ENCODE measurements at places on chromosomes 2 and 18.

DNA sequence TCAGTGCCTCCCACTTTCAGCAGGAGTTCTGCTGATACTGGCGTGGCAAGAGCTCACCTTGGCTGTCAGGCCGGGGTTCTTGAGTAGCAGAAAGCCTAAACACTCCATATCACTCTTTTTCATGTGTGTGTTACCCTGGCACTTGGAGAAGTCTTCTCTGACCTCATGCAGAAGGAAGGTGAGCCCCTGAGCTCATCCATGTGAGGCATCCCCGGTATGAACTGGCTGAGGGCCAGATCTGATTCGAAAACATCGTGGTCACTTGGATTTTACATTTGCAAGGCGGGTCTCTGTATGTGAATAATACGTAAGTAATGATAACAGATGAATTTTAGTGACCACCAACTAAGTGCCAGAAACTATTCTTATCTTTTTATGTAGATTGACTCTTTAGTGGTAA, 93.6 kb downstream of the RAPGEF4 start:
- DNase-seq, result peak; percentile 88

DNA sequence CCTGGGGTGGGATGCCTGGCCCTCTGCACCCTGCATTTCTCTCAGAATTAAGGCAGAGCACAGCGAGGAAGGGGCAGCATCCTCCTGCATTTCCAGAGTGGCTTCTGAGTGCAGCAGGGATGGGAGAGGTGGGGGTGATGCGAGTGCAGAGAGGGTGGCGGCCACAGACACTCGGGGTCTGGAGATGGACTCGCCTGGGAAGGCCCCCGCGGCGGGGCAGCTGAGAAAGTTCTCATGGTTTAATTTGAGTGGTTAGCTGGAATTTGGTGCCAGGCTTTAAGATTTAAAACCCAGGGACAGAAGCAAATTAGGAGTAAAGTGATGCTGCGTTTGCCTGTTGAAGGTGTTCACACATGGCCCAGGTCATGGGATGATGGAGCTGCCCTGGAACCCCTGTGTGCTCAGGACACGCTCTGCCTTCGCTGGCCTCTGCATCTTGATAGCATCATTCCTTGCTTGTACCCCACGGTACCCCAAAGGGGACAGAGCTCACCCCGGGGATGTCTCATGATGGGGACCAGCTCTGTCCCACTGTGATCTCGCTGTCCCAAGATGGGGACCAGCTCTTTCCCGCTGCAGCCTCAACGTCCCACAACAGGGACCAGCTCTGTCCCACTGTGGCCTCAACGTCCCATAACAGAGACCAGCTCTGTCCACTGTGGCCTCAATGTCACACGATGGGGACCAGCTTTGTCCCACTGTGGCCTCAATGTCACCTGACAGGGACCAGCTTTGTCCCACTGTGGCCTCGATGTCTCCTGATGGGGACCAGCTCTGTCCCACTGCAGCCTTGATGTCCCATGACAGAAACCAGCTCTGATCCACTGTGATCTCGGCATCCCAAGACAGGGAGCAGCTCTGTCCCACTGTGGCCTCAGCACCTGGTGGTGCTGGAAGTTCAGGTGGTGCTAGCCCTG, 27.5 kb downstream of the TMEM18 start:
- no peak for DNase-seq

GRCh38 chr2:6828299-6828584, 37.5 kb downstream of the CMPK2 start:
- DNase-seq, result peak; percentile 56

DNA sequence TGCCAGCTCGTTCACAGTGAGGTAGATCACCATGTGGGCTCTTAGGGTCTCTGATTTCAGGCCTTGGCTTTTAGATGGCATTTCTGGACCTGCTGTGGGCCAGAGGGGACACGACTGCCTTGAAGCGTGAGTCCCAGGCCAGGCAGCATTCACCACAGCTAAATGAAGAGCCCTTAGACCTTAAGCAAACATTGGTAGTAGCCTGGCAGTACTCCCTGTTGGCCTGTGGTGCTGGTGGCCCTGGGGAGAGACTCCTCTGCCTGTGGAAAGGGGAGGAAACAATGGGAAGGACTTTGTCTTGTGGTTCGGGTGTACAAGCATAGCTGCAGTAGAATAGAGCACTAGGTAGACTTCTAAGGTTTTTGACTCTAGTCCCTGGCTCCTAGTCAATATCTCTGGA, 456.0 kb upstream of the DCC start:
- DNase-seq, result no peak

GRCh38 chr18:34783501-34783900, 73.4 kb downstream of the DTNA start:
- DNase-seq, result peak; percentile 55

DNA sequence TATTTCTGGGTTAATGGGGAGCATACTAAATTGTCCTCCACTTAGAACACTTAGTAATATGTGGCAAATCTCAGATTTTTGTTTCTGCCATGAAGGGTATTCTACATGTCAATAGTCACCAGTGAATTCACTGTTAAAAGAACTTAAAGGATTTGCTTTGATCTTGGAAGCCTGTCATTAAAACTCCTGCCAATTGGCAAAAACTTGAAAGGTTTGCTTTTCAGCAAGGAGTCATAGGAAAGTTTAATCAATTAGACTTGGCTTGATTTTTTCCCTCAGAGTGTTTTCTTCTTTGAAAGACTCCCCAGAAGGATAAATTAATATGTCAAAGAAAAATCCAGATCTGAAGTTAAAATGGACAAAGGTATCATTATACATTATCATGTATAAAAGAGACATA, 671.9 kb upstream of the PKDCC start:
- no peak for DNase-seq

- no peak for DNase-seq
These were observed 18.4 kb upstream of the MTERF4 start for GRCh38 chr2:241120440-241120839.

- no peak for DNase-seq
These were observed 537 bp upstream of the ZC3H15 start for GRCh38 chr2:186485576-186485870.

DNA sequence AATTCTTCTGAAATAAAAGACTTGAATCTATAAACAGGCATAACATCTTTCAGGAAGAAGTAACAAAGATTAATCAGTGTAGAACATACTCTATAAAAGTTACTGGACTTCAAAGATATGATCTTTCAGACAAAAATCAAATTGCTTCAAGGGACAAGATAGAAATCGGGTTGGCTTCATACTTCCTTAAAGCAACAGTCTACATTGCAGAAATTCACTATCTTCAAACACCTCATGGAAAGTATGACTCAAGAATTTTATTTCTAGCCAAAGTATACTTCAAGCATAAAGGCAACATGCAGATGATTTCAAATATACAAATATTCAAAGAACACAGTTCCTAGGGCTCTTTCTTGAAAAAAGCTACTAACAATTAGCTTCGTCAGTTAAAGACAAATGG, 240.7 kb downstream of the SRBD1 start:
- peak; percentile 41 for DNase-seq

GRCh38 chr2:7119132-7119835, 202.1 kb downstream of the RNF144A start:
- DNase-seq, result peak; percentile 67

DNA sequence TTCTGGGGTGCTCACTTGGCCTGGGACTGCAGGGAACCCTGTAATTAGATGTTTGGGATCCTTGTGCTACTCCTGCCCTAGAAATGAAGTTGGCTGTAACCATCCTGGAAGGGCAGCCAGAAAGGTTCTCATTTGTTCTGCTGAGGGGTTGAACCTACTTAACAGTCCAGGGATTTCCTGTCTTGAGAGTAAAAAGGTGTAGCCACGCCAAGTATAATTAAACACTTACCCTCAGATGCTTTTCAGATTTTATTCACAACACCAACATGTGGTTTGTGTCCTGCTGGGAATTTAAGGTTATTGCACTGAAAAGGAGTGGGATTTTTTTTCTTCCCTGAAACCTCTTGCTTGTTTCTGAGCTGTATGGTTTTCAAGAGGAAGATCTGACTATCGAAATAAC, 222.4 kb upstream of the APCDD1 start:
- DNase-seq, result no peak

GRCh38 chr2:51003345-51004192, 28.4 kb downstream of the NRXN1 start:
- DNase-seq, result peak; percentile 18

GRCh38 chr2:38353402-38353801, 23.7 kb downstream of the ATL2 start:
- no peak for DNase-seq

DNA sequence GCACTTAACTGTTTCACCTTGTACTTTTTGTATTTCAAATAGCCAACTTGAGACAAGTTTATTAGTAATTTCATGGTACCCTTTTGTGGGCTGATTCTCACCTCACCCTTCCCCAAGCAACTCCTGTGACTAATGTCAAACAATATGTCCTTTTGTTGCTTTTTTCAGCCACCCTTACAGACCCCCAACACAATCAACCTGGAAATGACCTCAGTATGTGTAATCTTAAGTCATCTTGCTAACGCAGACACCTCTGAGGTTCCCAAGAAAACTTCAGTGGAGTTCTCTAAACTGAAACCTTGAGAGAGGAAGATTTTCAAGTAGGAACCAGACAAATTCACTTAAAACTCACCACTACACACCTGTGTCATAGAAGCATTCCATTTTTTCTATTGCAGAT, 69.5 kb downstream of the KYNU start:
- DNase-seq, result no peak

DNA sequence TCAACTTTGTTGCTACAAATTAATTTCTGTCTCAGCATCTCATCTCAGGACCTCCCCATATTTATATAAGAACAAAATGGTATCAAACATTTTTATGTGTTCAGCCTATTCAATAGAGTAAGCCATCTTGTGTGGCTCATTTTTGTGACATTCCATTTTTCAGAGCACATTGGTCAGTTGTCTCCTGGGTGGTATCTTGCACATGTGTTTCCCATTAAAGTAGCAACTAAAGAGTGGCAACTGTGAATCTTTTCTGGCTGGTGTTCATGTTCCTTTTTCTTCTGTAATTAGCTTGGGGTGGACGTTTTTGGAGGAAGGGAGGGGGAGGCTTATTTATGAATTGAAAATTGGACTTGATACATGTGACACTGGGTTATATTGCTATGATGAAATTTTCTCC, 45.4 kb upstream of the EFEMP1 start:
- peak; percentile 85 for DNase-seq

- no peak for DNase-seq
These were observed 25.2 kb downstream of the TRABD2A start for GRCh38 chr2:84855731-84856130.

GRCh38 chr2:12979066-12979465, 262.3 kb downstream of the TRIB2 start:
- DNase-seq, result no peak

Measured in fibroblast of skin of scalp (primary cell).